M059J (cell line): ENCODE measurements at places on chromosomes 4 and X.

GRCh38 chr4:101005659-101006058 lies 341.7 kb downstream of the PPP3CA start:
- DNase-seq = no peak

- DNase-seq = peak; percentile 64
Observed at GRCh38 chr4:151798678-151799416, 38.0 kb upstream of the GATB start.

DNA sequence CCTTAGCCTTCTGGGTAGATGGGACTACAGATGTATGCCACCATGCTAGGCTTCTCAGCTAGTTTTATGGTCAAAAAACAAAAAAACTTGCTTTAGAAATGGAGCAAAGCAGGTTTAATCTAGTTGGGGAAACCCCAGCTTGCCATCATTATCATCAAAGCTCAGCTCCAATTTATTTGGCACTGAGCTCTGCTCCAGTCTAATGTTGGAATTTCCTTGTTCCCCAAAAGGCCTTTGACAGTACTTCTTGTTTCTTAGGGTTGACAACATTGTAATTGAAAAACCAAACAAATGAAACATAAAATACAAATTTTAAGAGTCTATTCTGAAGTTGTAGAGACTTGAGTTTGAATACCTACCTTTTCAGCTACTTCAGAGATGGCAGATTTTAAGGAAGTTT lies 48.0 kb downstream of the MRPL1 start:
- DNase-seq = no peak

GRCh38 chr4:162151386-162151785 lies 12.4 kb downstream of the FSTL5 start:
- no peak for DNase-seq

DNA sequence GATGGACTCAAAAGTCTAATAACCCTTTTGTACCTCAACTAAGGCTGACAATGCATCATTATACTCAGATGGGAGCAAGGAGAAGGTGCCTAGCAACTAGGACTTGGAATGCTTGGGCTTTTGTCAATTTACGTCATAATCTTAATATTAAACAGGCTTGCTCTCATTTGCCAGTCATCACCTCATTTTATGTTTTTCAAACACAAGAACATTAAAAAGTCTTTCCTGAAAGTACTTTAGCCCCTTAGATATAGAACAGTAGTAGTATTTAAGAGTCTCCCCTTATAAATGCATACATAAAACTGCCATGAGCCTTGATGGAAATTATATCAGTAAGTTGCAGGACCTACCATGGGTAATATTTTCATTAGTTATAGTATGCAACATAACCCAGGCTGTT lies 150.7 kb upstream of the INTU start:
- no peak for DNase-seq

- DNase-seq = peak; percentile 34
Observed at GRCh38 chrX:71637848-71638247, 19.5 kb upstream of the CXCR3 start.

DNA sequence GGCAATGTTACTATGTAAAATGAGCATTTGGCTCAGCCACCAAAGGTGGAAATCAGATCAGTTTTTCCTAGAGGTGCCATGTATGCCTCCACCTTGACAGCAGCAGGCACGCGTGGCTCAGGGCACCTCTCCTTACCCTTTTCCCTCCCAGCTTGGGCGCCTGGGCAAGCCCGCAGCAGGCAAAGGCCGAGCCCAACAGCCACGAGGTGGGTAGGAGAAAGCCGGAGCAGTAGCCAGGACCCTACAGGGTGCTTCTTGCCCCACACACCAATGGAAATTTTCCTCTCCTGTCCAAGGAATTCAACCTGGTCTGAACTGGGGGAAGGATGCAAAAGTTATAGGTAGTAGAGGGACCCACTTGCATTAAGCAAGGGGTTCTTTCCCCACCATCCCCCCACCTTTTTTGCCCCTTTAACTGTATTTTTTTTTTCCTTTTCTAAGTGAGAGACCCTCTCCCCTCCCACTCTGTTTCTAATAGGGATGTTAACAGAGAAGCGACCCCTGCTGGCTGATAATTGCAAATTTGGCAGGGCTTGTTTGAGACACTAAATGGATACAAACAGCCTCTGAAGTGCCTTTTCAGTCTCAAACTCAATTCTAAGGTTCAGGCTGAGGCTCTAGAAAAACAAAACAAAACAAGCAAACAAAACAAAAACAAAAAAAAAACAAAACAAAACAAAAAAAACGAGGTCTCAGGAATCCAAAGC lies 895.1 kb downstream of the PCDH18 start:
- peak; percentile 2 for DNase-seq

- peak; percentile 77 for DNase-seq
Observed at GRCh38 chr4:37802068-37802666, 24.3 kb upstream of the PGM2 start.

DNA sequence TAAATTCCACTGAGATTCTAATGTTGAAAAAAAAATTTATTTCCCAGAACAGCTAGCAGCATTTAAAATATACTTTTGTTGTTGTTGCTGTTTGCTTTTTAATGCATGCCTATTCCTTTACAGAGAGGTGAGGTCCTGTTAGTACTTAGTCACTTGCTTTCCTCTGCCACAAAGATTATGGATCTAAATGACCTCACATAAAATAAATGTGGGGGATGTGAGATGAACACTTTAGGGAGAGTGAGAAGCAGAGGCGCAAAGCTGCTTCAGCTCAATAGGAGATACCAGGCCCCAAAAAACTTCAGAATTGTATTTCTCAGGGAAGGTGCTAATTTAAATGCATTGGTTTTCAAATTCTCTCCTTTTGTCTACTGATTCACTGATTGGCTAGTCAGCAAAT lies 4.0 kb downstream of the LDB2 start:
- DNase-seq = peak; percentile 64

DNA sequence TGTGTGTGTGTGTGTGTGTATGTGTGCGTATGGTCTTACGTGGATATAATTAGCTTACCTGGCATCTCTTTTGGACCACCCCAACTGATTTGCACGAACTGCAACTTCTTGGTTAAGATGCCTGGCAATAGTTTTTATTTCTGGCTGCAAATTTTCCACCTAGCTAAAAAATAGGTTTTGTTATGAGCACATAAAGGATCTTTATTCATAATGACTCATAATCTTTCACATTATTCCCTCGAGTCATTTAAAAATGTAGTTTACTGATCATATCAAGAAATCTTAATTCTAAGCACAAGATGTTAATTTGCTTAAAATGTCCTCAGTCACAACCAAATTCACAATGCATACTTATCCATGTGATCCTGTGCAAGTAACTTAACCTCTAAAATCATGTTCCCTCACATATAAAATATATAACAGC lies 1.5 kb downstream of the COX18 start:
- no peak for DNase-seq

GRCh38 chr4:77454858-77455257 lies 150.8 kb upstream of the CXCL13 start:
- no peak for DNase-seq

DNA sequence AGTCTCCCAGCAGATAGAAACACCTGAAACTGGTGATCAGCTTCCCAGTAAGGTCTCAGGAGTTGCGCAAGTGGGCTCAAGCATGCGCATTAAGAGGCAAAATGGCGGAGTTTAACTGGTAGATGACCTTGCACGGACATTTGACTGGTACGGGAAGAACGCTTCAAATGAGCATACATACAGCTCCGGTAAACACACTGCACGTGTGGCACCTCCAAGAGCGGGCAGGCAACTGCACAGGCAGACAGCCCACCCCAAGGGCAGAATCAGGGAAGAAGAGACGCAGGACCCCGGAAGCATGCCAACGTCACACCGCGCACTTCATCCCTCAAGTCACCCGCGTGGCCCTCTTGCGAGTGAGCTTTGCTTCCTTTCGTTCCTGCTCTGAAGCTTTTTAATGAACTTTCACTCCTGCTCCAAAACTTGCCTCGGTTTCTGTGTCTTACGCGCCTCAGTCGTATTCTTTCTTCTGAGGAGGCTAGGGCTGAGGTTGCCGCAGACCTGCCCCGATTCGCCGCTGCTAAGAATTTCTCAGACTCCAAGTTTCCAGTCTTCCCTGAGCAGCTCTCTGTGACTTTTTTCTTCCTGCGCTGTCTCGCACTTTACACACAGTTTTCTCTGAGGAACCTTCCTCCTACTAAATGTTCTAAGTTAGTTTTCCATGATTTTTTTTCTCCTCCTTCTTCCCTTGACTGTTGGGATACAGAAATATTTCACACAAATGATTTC lies 180.7 kb upstream of the ZFP42 start:
- DNase-seq = no peak

- no peak for DNase-seq
Observed at GRCh38 chrX:153626025-153626633, 20.9 kb upstream of the DUSP9 start.

- DNase-seq = peak; percentile 93
Observed at GRCh38 chrX:68699960-68700746, 52.7 kb downstream of the STARD8 start.

GRCh38 chrX:12011075-12011474 lies 127.2 kb upstream of the FRMPD4 start:
- DNase-seq = peak; percentile 88

DNA sequence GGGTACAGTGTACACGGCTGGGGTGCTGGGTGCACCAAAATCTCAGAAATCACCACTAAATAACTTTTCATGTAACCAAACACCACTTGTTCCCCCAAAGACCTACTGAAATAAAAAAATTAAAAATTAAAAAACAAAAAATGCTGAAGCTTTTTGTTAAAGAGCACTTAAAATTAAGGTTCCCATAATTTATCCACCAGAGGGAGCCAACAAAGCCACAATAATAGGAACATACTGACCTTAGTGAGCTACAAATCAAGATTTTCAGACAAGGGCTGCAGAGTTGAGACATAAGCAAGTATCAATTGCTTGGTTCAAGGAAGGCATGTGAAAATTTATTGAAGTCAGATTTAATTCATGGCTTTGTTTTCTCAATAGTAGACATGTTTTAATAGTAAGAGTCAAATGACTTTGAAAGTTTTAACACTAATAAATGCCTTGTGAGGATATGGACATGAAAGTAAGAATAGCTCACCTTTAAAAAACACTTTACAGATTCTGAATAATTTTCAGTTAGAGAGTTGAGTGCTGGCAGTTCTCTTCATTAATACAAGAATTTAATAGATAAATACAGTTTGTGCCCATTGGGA lies 43.0 kb upstream of the SCOC start:
- DNase-seq = peak; percentile 37

DNA sequence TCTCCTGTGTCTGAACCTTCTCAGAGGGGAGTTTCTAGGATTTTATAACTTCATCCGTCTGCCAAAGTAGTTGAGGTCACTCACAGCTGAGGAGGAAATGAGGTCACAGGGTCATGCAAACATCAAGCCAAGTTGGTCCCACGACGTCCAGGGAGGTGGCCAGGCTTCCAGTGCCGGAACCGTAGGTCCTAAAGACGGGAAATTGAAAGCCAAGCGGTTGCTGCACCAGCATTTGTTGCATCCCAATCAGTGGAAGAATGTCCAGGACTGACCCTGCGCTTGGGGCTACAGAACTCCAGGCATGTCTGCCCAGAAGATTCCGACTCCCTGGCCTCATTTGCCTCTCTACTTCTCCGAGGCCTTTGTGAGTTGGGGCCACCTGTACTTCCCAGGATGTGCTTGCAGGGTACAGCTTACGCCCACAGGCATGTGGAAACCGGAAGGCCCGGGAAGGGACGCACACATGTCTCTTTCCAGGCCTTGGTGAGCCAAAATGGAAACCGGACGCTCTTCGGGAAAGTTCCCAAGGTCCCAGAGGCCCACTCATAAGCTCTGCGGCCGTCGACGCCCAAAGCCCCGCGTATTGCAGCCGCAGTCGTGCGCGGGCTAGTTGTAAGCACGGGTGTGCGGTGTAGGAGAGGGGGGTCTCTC lies 9.3 kb downstream of the PRDM8 start:
- no peak for DNase-seq

DNA sequence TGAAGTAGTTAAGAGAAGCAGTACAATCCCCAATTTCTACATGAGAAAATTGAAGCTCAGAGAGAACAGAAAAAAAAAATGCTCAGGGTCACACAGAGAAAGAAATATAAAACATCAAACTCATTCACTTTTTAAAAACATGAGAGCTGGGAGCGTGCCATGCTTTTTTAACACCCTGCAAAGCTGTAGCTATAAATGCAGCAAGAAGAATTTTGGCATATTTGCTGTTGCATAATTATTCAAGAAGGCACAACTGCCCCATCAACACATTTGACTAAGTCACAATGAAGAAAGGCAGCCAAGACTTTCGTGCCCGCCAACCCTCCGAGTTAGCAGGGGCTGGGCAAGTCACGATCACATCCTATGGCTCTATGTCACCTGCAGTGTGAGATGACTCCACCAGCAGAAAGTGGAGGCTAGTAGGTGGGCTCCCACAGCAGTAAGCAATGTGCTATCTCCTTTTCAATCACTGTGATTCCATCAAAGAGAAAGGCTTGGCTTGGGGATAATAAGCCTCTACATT lies 214.8 kb downstream of the DHX15 start:
- DNase-seq = no peak

DNA sequence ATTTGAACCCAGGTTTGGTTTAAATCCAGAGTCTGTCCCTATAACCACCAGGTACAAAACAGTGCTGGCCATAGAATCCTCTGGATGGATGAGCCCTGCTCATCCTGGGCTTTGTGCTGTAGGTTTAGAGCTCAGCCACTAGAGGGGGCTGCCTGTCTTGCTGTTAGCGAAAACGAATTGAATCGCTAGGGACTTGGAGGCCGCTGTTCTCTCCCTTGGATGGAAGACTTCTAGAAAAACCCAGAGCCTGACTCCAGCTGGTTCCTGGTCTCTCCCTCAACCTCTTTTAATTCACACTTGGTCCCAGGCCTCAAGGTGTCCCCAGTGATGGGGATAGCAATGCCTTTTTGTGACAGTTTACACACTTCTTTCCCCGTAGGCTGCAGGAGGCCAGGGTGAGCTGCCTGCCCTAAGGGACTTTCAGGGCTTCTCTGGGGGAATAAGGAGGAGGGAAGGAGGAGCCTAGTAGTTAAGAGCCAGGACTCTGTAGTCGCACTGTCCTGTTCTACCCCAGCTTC lies 8.7 kb downstream of the RIPPLY1 start:
- DNase-seq = peak; percentile 77

DNA sequence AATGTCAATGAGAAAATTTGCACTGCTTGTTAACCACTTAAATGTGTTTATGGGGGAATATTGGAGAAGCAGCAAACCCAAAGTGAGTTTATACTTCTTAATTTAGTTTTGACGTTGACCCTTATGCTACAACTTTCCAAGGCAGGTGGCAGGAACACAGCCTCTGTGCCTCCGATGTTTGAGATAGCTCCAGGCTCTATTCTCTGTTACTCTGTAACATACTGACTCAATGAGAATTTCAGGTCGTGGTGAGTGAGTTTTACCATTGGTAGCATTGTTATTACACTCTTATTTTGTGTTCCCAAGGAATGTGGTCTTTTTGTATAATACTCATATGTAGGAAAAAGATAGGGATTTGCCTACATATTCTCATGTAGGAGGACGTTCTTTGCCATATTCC lies 210.7 kb downstream of the BMPR1B start:
- no peak for DNase-seq

- DNase-seq = peak; percentile 45
Observed at GRCh38 chrX:56248492-56248891, 16.3 kb downstream of the KLF8 start.

DNA sequence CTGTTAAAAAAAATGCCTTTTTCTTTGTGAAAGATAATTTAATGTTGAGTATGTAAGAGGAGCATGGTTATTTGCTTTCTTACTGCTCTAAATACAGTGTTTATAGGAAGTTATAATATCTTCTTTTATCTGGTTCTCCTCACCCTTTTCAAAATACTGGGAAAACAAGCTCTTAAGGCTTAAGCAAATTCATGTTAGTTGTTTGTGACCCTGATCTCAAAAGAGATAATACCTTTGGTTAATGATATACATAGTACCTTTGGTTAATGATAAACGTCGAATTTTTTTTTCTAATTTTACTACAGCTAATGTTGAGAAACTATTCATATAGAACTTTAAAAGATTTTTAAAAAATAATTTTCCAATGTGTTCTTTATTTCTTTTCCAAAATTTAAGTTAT lies 180.1 kb downstream of the RAPGEF2 start:
- DNase-seq = no peak
